Right atrium auricular region (tissue), 2 donors: ENCODE measurements at places on chromosomes 6 and 20. TPM values are rescaled to one million over a fixed set of nuclear protein-coding genes. Genes with fewer than 3 reads are reported as not detected.
A peak's percentile ranks its signal among the peaks of the same experiment; 100 is the strongest.

The C6orf132 gene
- total RNA-seq: 1.9 TPM

The VIP gene
- 1.2 TPM for total RNA-seq

The CNBD2 gene
- 4.0 TPM for total RNA-seq

The MOG gene
- total RNA-seq: 0.16 TPM

The HLA-DPA1 gene
- total RNA-seq: 13.1 TPM

The BTNL2 gene
- total RNA-seq: not detected

The C6orf15 gene
- not detected for total RNA-seq

The ASF1A gene
- total RNA-seq: 9.2 TPM

The FGD2 gene
- total RNA-seq: 8.0 TPM

The CSE1L gene
- total RNA-seq: 32.0 TPM

The TREML2 gene
- not detected for total RNA-seq

- DNase-seq: no peak
Observed at GRCh38 chr6:43801495-43802181, 31.6 kb downstream of the VEGFA start.

DNA sequence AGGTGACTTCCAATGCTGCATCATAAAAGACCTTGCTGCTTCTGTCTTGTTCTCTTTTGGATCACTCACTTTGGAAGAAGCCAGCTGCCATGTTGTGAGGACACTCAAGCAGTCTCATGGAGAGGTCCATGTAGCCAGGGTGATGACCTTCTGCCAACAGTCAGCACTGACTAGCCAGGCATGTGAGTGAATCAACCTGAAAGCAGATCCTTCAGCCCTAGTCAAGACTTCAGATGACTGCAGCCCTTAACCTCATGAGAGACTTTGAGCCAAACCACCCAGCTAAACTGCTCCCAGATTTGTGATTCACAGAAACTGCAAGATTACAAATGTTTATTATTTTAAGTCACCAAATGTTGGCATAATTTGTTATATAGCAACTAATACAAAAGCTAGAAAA is 86.0 kb upstream of the IYD start:
- no peak for DNase-seq

- no peak for DNase-seq
Observed at GRCh38 chr6:124433387-124434160, 528.7 kb upstream of the RNF217 start.

GRCh38 chr6:135113860-135114259 is 59.2 kb upstream of the HBS1L start:
- no peak for DNase-seq

DNA sequence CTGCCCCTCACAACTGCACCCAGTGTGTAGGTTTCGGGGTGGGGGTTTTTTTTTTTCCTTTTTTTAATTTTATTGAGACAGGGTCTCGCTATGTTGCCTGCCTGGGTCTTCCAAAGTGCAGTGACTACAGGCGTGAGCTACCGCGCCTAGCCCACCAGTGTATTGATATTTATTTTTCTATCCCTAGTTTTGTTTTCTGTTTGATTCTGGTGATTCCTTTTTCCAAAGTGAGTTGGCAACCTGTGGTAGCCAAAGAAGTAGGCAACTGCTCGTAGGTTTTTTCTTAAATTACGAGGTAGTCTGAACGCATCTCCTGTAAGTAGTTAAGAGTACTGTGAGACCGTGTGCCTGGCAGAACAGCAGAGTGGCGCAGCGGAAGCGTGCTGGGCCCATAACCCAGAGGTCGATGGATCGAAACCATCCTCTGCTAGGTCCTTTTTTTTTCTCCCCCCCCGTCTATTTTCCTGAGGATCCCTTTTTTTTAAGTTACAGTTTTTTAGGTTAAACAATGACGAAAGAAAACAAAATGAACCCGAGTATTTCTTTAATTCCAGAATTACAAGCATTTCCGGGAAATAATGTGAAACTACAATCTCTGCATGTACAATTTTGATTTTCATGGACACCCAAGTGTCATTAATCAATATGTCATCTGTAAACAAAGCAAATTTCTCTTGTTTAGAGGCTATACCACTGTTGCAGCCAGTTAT is 78.7 kb upstream of the BTN3A2 start:
- DNase-seq: peak; percentile 83

DNA sequence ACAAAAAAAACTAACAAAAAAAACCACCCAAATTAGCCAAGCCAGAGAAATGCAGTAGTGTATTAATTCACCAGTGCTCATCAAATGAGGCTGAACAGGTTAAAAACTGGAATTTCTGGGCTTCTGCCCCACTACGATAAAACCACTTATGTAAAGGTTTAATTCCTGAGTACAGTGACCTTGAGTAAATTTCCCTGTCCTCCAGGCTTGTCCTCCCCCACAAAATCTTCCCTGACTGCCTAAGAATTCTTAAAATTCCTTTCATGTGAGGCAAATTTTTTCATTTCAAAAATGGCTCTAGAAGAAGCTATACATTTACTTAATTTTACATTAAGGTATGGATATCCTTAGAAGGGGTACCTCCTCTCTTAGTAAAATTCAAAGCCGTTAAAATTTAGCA is 80.1 kb upstream of the ID4 start:
- no peak for DNase-seq

GRCh38 chr6:71408787-71409723 is 120.4 kb downstream of the OGFRL1 start:
- DNase-seq: no peak

DNA sequence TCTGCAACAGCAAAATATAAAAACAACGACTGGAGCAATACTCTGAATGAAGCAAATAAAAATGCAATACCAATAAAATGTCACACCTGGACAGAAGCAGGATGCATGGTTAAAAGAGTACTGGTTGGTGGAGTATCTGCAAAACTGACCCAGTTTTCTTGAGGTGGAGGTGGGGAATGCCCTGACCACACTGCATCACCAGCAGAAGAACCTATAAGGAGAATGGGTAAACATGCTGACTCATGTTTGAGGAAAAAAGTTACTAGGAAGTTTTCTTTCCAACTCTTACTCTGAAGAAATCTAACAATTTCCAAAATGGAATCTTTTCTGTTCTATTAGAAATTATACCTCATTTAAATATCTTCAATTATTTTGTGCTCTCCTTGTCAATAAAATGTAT is 43.6 kb downstream of the REPS1 start:
- no peak for DNase-seq

- no peak for DNase-seq
Observed at GRCh38 chr6:17633465-17634188, 33.5 kb downstream of the FAM8A1 start.

DNA sequence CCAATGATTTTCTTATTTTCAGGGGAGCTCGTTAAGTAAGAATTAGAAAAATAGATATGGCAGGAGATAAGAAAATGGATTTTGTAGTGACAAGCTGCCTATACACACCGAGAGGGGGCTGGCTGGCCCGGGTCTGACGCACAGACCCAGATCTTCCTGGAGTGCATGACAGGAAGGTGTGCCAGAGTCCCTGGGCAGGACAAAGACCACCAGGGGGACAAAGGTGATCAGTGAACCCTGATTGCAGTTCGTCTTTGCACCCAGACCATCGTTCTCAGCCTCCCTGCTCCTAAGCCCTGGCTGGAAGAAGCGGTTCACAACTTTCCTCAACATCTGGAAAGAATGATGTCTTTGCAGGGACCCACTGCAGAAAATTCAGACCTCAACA is 24.3 kb downstream of the CDH22 start:
- no peak for DNase-seq

- DNase-seq: no peak
Observed at GRCh38 chr6:130632277-130632676, 194.9 kb upstream of the SMLR1 start.

- no peak for DNase-seq
Observed at GRCh38 chr20:8330785-8331695, 199.0 kb downstream of the PLCB1 start.

GRCh38 chr6:169589293-169589692 is 112.5 kb downstream of the WDR27 start:
- no peak for DNase-seq

GRCh38 chr6:66796987-66797386 is 1090.0 kb upstream of the EYS start:
- no peak for DNase-seq

GRCh38 chr6:389622-390021 is 1.9 kb upstream of the IRF4 start:
- no peak for DNase-seq

- DNase-seq: no peak
Observed at GRCh38 chr20:60011512-60012507, 53.6 kb downstream of the CDH26 start.

DNA sequence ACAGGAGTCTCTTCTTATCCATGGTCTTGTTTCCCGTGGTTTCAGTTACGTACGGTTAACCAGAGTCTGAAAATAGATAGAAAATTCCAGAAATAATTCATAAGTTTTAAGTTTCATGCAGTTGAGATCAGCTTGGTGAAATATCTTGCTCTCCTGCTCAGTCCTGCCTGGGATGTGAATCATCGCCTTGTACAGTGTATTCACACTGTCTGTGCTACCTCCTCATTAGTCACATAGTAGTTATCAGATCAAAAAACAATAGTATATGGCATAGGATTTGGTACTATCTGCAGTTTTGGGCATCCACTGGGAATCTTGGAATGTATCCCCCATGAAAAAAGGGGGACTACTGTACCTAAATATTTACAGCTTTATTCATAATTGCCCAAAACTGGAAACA is 22.7 kb upstream of the MOCS1 start:
- no peak for DNase-seq

- no peak for DNase-seq
Observed at GRCh38 chr20:61185841-61186601, 66.0 kb upstream of the CDH4 start.

DNA sequence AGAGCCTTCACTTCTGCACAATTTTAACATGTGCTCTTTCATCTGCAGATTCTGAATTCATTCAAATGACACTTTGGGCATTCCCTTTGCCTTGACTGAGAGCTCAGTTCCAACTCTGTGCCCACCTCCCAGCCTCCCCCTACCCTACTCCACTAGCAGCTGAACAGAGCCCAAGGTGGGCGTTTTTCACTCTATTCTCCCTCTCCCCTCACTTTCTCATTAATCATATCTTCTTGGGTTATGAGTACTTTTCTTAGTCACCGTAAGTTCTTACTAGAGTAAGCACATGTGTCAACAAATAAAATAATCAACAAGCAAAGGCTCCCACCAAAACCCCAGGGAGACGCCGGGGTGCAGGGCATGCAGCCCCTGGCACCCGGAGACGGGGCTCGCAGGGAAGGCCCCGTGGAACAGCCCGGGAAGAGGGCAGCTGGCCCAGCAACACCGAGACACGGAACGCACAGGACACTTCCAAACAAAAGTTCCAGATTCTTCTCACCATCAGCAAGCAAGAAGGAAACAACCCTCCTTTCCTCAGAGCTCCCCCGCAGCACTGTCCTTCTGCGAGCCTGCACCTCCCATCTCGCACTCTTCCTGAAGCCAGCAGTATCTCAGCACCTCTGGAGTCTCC is 34.1 kb downstream of the TAF4 start:
- no peak for DNase-seq

DNA sequence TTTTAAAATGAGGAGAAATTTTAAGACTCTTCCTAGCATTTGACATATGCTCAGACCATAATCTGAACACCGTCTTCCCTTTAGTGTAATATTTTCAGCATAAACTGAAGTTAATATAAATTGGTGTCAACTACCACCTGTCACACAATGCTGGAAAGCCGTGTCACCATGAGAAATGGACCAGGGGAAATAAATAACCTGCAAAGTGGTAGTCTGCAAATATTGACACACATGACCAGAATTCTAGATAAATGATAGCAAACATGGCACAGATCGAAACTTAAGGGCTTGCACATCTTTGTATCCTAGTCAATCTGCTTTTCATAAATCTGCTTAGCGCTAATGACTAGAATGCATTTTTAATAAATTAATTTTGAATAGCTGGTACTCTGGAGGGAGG is 191.9 kb downstream of the CD83 start:
- DNase-seq: no peak

DNA sequence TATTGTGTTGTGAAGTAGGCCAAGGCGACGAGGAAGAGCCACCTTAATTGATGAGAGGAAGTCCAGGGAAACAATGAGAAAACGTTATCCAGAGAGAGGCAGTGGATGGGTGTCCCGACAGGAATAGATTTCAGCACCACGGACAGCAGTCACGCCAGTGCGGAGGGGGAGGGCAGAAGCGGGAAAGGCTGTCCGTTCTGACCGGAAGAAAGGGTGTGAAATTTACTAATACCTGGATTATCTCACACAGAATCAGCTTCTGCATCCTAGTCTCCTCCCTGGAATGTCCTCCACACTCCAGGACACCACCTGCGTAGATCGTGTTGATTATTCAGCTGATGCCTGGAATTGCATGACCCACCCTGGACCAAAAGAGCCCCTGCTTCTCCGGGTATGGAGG is 7.4 kb upstream of the BPIFA3 start:
- DNase-seq: no peak

GRCh38 chr6:11586117-11586516 is 48.6 kb downstream of the TMEM170B start:
- DNase-seq: no peak

- no peak for DNase-seq
Observed at GRCh38 chr20:30484009-30484748, 773.3 kb upstream of the DEFB115 start.

DNA sequence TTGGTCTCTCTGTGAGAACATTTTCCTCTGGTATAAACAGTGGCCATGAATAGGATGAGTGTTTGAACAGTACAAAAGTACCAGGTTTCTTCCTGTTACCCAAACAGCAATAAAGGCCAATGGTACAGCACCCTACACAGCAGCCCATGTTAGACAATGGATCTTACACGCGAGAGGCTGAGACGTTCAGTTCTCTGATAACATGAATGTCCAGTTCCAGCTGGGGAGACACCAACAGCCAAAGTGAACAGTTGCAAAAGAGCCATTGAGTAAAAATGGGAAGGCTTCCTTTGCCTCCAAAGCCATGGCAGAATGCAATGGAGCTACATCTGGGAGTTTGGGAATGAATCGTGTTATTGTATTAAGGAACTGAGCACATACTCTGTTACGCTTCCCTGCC is 246.8 kb upstream of the SGK1 start:
- DNase-seq: no peak

- no peak for DNase-seq
Observed at GRCh38 chr6:167415441-167415961, 90.6 kb downstream of the TTLL2 start.

DNA sequence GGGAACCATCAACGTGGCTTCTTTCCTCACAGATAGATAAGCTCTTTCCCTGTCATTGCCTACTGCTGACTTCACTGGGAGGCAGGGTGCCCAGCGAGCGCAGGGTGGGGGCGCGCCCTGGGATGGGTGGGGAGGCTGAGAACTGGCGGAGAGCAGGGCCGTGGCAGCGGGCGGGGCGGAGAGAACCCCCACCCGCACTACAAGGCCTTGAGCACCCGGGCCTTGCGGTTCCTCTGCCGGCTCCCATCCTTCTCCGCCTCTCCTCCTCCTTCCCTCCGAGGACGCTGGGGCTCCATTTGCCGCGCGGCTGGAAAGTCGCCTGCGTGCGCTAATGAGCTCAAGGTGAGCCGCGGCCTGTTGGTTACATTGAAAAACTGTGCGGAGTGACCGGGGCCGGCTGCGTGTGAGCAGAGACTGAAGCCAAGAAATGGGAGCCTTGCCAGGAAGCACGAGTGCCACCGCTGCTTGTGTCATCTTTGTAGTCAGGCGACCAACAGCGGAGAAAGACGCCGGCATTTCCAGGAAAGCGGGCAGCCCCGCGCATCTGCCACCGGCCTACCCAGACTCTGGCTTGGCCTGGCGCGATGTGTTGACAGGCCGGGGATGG is 963.5 kb upstream of the SLC35B3 start:
- DNase-seq: no peak

GRCh38 chr6:161054876-161055275 is 63.3 kb downstream of the MAP3K4 start:
- DNase-seq: no peak
